ENCODE measurements at places on chromosomes 4 and X. TPM values are rescaled to one million over a fixed set of nuclear protein-coding genes. Genes with fewer than 3 reads are reported as not detected.
A peak's percentile ranks its signal among the peaks of the same experiment; 100 is the strongest.

DNA sequence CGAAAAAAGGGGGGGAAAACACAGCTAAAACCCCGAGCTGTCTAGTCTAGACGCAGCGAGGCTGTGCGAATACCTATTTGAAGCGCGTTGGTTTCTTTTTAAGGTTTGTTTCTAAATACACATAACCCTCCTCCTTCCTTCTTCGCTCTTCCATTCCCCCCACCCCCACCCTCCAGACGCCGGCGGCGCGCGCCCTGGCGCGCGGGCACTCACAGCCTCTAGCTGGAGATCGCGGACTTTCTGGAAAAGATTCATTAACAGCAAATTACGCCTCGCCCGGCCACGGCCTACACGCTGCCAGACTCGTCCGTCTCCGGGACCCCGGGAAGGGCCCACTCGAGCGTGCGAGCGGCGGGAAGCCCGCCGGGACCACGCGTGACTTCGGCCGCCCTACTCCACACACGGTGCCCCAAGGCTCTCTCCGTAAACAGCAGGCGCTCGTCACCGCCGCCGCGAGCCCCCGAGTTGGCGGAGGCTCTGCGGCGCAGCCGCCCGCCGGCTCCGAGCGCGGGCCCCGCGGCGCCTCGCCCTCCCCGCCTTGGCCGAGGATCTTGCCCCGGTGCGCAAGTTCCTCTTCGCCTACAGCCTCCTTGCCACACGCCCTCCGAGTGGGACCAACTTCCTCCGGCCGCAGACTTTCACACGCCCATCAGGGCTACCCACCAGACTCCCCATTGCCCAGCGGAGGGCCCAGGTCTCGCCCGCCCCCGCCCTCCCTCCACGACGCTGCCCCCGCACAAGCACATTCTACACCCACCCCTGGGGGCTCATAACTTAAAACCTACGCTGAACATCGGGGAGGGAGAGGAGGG lies 2.0 kb downstream of the BCOR start:
- DNase-seq = peak; percentile 32

GRCh38 chrX:41022566-41022965 lies 62.7 kb upstream of the USP9X start:
- DNase-seq = no peak

DNA sequence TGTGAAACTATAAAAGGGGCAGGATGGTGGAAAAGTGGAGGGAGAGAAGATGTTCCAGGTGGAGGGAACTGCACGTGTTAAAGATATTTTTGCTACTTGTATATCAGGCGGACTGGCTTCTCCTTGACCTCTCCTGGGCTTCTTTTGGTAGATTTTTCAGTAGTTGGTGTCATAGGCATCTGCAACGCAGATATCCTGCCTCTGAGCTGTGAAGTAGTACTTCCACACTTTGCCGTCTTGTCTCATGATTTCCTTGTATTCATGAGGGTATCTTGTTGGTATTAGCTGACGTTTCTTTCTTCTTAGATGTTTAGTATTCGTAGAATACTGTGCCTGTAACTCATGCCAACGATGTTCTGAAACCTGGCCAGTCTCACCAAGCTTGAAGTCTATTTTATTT lies 81.0 kb downstream of the WWC2 start:
- DNase-seq = no peak

DNA sequence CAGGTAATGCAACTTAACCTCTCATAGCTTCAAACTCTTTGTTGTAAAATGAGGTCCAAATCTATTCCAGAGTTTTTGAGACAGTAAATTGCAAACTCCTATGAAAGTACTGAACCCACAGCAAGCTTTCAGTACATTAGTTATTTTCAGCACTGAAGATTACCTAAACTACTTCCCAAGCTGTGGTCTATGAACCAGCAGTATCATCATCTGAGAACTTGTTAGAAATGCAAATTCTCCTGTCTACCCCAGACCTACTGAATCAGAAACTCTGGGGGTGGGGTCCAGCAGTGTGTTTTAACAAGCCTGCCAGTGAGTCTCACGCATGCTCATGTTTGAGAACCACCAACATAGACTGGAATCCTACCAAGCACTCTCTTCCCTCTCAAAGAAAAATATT lies 5.7 kb upstream of the CASP6 start:
- no peak for DNase-seq

DNA sequence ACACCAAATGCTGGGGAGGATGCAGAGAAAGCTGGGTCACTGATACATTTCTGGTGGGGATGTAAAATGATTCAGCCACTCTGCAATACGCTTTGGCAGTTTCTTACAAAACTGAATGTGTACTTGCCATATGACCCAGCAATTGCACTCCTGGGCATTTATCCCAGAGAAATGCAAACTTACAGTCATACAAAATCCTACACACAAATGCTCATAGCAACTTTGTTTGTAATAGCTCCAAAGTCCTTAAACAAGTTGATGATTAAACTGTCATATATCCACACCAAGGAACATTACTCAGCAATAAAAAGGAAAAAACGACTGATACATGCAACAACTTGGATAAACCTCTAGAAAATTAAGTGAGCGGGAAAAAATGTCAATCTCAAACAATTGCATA lies 12.3 kb downstream of the MID1 start:
- no peak for DNase-seq

DNA sequence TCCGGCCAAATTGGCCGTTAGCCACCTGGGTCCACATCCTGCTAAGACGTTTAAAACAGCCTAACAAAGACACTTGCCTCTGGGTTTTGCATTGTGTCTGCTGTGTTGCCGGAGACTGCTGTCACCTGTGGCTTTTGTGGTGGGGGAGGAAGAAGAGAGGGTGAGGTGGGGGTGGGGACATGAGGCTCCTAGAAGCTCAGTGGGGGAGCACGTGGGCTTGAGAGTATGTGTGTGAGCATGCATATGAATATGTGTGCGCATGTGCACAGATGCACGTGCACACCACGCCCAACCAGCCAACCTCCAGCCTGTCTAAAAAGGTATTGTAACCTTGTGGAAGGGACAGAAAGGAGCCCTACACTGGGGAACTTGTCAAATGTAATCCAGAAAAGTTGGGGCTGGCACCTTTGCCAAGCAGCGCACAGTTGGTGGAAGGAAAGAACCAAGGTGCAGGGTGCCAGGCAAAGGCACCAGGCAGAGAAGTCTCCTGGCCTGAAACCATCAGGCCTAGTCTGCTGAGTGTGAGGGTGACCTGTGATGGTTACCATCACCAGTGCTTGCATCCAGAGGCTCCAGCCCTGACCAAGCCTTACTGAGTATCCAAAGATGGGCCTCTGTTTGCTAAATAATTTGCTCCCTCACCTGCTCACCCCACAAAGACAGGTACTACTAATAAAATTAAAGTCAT lies 10.1 kb upstream of the SASH3 start:
- DNase-seq = no peak

GRCh38 chrX:49000636-49001035 lies 1.4 kb downstream of the GRIPAP1 start:
- DNase-seq = no peak

DNA sequence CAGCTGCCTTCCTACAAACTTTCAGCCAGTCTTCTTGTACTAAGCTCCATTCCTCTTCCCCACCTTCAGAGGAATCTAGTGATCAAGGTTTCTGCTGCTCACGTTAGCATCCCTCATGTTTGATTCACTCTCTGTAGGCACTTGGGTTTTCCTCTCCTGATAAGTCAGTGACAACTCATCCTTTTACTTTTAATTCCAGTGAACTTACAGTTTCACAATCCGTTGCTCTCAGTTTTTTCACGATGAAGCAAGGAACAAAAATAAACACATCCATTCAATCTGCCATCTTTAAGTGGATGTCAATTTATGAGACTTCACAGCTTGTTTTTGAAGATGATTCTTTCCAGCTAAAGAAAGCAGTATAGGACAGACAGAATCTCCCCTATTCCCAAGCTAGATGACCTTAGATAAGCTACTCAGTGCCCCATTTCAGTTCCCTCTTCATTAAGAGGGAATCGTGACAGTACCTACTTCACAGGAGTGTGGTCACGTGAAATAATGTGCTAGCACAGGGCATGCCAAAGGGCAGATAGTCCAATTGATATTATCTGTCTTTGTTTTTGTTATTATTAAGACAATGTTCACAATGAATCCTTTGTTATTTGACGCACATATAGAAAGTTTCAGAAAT lies 234.3 kb downstream of the PALLD start:
- peak; percentile 4 for DNase-seq

GRCh38 chr4:40722576-40723161 lies 27.1 kb upstream of the NSUN7 start:
- DNase-seq = no peak

DNA sequence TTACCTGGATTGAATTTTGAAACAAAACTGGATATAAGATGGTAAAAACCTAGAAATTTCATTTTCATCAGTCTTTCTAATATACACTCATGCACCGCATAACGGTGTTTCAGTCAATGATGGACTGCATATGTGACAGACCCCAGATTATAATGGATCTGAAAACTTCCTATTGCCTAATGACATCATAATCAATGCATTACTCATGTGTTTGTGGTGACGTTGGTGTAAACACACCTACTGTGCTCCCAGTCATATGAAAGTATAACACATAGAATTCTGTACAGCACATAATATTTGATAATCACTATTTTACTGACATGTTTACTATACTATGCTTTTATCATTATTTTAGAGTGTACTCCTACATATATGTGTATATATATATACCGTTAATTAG lies 119.9 kb upstream of the AGA start:
- no peak for DNase-seq

GRCh38 chr4:147837435-147837834 lies 105.5 kb downstream of the ARHGAP10 start:
- DNase-seq = no peak

DNA sequence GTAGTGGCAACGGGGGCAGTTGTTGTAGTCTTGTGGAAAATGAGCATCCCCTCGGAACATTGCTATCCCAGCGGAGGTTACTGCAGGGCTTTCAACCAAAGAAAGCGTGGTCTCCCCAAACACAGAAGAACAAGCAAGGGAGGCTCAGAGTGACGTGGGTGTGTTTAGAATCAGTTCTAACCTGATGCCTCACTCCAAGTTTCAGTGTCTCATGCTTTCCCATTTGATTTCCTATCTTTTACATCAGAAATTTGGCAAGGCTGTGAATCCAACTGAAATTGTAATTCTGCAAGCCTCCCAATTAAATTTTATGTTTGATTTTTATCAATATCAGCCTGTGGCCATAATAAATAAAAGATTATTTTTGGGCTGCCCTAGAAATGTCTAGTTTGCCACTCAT lies 156.1 kb upstream of the LNX1 start:
- no peak for DNase-seq

- no peak for DNase-seq
Measured at GRCh38 chrX:46500054-46500453, 45.2 kb downstream of the ZNF674 start.

DNA sequence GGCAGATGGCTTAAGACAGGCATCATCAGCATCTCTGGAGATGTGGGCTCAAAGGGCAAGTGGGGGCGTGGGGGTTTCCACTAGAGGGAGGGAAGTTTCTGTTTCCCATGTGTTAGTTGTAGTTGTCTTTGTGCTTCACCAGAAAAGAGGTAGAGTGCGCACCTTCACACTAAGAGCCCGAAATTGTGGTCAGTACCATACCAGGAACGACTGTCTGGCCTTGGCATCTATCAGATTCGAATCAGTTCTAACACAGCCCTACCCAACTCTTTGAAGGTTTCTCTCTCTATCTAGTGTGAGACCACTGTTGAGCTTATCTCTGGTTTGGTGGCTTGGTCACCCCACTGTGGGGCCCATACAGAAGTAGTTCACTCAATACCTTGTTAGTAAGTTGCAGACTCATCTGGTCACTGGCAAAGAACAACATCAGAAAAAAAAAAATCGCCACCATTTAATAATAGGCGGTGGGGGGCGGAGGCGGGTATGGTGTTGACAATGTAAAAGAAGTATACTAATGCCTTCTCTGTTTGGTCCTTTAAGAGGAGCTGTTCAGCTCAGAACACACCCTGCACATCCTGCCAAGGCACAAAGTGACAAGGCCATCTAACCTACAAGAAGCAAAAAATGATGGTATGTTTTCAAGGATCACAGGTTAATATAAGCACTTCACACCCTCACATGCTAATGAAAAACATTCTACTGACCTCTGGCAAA lies 71.1 kb downstream of the NYX start:
- no peak for DNase-seq

DNA sequence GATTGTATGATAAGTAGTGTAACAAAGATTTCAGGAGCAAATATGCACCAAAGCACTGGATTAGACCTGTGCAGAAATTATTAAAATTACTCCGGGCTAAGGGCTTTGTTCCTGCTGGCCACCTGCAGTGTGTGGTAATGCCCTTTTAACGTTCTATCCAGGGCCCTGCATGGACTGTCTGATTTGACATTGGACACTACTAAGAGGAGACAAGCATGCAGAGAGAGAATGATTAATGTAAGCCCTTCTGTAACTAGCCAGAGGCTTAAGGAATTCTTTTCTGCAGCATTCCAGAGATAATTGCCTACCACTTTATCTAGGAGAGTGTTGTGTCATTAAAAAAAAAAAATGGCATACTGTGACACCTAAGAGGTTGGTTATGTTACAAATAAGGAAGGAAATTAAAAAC lies 117.0 kb downstream of the PCDH7 start:
- no peak for DNase-seq

DNA sequence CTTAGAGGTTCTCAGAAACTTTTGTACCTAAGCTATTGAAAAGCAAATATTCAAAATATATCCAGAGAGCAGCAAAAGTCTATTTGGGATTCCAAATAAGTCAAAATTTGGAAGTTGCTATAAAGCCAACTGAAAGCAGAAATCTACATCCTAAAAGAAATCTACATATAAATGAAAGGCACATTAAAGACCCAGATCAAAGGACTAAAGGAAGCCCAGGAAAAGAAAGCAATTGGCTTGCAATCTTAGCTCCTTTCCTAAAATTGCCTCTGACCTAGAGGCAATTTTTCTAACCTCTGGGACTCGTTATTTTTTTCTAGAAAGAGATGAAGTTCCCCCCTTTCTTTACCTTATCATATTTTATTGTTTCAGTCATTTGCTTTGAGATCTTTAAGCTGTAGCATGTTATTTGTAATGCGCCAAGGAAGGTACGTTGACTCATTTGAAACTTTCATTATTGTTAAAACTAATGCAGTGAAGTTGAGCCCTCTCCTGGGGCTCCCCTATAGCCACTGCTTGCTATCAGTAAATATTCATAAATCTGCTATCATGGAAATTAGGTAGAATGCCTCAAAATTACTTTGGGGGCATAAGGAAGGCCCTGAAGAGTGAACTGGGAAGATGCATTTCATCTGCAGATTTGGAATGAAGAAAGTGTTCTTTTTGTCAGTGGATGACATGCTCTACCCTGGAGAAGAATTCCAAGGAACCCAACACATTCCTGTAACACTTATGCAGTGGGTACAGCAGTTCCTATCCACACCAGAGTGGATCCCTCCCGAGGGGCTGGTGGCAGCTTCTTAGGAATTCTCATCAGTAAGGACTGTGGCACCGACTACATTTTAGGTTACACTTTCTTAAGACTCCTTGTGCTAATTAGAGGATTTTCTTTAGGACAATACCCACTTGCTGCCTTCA lies 177.8 kb upstream of the IGFBP7 start:
- no peak for DNase-seq

GRCh38 chr4:52545099-52546069 lies 113.7 kb downstream of the USP46 start:
- peak; percentile 47 for DNase-seq

Gene DRP2
- 0.34 TPM for total RNA-seq

Gene S100P
- not detected for total RNA-seq

Gene CISD2
- total RNA-seq = 69.4 TPM

Gene SERTM2
- not detected for total RNA-seq

Gene ATP8A1
- 1.7 TPM for total RNA-seq

Gene SPIN4
- 3.0 TPM for total RNA-seq

Gene EFHC2
- 0.51 TPM for total RNA-seq

Measured in Daoy (cell line).